ENCODE measurements at places on chromosomes 4 and X. TPM values are rescaled to one million over a fixed set of nuclear protein-coding genes. Genes with fewer than 3 reads are reported as not detected.

The CTAG1A gene
- total RNA-seq = not detected

DNA sequence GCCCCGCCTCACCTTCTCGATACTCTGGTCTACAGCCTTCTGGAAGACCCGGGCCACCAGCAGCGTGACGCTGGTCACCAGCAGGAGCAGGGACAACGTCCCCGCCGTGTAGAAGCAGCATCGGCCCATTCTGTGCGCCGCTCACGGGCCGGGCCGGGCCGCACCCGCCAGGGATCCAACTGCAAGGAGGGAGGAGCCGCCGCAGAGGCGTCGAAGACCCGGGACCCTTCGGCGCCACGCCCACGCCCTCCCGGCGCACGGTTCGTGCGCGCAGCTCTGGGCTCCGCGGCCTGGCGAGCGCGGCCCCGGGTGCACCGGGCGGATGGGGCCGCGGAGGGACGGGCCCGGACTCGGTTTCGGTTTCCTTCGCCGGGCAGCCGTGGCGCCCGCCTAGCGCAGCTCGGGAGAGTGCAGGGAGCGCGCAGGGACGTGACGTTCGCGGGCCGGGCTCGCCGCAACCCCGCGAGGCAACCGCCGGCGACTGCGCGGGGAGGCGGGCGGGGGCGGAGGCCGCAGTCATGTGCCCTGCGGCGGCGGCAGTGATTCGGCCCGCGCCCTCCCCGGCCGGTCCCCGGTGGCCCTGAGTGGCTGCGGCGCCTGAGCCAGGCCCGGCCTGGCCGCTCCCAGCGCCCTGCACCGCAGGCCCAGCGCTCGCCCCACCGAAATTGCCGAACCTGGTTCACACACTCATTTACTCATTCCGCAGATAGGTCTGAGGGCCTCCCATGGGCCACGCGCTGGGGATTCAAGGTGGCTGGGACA lies at the start of gene SCARB2:
Gene SCARB2 (minus strand): TSS at position 410 of the 762 bp plus-strand sequence. CDS start 281 bp downstream, at position 129.
- DNase-seq = peak; percentile 95

DNA sequence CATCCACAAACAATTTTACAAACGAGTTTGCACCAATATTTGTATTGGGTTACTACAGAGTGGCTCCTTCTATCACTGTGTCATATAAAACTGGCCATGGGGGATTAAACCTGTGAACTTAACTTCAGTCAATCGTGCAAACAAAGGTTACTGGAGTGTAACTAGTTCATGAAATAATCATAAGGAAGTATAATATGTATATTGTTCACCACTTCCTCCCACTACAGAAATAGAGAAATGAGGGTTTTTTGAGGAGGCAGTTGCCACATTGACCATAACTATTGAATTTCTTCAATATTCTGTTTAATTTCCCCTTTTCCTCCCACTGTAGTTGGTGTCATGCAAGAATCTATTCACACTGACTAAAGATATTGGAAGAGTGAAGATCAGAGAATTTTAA lies at the start of gene GPR82:
Gene GPR82 (plus strand): TSS at position 356 of the 400 bp plus-strand sequence. CDS start 2,846 bp downstream, outside the sequence.
- no peak for DNase-seq

DNA sequence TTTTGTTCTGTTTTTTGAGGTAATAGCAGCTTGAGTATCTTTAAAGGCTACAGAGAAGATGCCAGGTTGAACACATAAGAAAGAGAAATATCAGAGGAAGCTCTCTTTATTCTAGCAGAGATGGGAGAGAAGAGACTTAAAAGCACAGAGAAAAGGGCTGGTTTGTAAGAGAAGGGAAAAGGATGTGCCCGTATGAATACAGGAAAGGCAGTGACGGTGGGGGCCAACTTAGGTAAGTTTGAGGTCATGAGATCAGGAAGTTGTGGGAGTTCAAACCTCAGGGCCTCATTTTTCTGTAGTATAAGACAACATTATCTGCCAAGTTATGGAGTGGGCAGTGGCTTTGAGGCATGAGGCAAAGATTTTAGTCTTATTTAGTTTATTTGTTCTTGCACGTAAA lies 121.3 kb upstream of the S100G start:
- DNase-seq = no peak

DNA sequence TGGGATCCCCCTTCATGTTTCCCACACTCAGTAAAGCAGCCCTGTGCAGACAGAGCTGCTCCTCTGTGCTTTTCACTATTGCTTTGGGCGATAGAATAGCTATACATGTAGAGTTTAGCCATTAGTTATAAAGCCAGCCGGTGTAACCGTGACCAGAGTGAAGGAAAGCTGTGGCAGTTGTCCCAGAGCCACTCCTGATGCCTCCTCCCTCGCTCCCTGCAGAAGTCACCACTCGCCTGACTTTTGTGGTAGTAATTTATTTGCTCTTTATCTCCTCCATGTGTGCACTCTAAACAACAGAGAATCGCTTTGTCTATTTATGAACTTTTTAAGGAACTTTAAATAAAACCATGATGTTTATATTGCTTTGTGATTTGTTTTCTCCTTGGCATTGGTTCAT lies 41.8 kb upstream of the WWC2 start:
- DNase-seq = no peak

- DNase-seq = no peak
These were observed 88.3 kb downstream of the AMELX start for GRCh38 chrX:11381464-11381863.

- no peak for DNase-seq
These were observed 34.2 kb downstream of the FAT1 start for GRCh38 chr4:186689476-186689875.

The TMEM35A gene
- 0.16 TPM for total RNA-seq

DNA sequence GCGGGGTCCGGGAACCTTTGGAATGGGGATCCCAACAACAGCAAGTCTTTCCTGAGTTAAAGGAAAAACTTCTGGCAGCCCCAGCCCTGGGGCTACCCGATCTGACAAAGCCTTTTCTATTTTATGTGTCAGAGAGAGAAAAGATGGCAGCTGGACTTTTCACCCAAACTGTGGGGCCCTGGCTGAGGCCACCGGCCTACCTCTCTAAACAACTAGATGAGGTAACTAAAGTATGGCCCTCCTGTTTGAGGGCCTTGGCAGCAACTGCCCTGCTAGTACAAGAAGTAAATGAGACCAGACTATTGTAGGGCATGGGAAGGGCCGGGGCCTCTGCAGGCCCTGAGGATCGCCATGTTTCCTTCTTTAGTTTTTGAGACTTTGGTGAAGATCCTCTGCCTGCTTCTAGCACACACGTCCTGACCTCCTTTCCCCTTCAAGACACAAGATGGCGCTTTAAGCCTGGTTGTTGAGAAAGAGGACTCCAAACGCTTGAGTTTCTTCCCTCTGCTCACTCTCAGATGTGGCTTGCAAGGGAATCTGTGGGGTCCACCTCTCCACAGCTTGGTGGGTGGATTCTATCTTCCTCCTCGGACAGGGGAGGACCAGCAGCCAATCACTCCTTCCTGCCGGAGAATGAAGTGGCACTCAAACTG lies 18.5 kb upstream of the DRD5 start:
- DNase-seq = no peak

DNA sequence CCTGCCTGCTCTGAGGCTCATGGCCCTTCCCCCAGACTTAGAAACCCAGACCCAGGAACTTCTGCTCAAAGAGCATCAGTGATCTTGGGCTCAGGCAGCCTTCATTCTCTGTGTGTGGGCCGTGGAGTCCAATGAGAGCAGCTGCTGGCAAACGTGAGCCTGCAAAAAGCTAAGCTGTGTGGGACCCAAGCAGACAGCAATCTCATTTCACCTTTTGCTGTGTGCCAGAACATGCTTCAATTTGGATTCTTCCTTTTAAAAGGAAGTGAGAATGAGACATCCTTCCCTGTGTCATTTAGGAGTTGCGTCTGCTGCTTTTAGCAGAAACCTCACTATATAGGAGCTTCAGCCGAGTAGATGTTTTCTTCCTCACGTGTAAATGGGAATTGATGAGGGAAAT lies 238.5 kb downstream of the EVC2 start:
- no peak for DNase-seq

- no peak for DNase-seq
These were observed 6.2 kb upstream of the AFAP1 start for GRCh38 chr4:7945709-7946380.

All from Right ventricle myocardium inferior (tissue), 1 donor.